Left lung (tissue), 14 donors: ENCODE measurements at places on chromosomes 2 and 18. TPM values are rescaled to one million over a fixed set of nuclear protein-coding genes. Genes with fewer than 3 reads are reported as not detected.

The RAB6C gene
- not detected for total RNA-seq

The WDR43 gene
- total RNA-seq, result 30.5 TPM

The VIT gene
- total RNA-seq, result 0.20 TPM

The NPHP1 gene
- 5.6 TPM for total RNA-seq

The LAMA3 gene
- 42.8 TPM for total RNA-seq

The SMAD4 gene
- total RNA-seq, result 92.2 TPM

The MDH1B gene
- 0.52 TPM for total RNA-seq

The RNF144A gene
- total RNA-seq, result 11.4 TPM

The SOX11 gene
- 0.23 TPM for total RNA-seq

The PRKAG3 gene
- not detected for total RNA-seq

The LAMA1 gene
- 4.7 TPM for total RNA-seq

The SPP2 gene
- total RNA-seq, result not detected

The DGKD gene
- 98.0 TPM for total RNA-seq

The ALK gene
- total RNA-seq, result 0.65 TPM

The AFTPH gene
- total RNA-seq, result 33.7 TPM

The IGFBP5 gene
- 101 TPM for total RNA-seq

The CXCR2 gene
- total RNA-seq, result 3.1 TPM

The MARCHF4 gene
- total RNA-seq, result 0.15 TPM

The NCKAP5 gene
- 4.0 TPM for total RNA-seq
